ENCODE measurements at places on chromosomes 5 and 9. TPM values are rescaled to one million over a fixed set of nuclear protein-coding genes. Genes with fewer than 3 reads are reported as not detected.

The CDH6 gene
- total RNA-seq, result 232 TPM

- no peak for DNase-seq
Observed at GRCh38 chr5:152364899-152365298, 40.2 kb downstream of the NMUR2 start.

DNA sequence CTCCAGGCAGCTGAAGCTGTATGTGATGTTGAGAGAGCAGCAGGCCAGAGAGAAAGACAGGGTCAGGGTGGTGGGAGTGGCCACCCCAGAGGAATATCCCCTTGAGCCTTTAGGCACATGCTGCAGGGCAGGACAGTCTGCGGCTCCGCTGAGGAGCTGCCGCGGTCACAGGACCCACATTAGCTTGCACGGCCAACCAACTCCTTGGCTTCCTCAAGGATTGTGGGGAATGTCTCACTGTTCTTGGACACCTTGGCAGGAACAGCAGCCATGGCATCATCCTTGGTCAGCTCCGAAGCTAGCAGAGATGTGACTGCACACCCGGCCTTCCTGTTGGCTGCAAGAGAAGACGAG is 27.8 kb downstream of the PCDHGC5 start:
- DNase-seq, result no peak

DNA sequence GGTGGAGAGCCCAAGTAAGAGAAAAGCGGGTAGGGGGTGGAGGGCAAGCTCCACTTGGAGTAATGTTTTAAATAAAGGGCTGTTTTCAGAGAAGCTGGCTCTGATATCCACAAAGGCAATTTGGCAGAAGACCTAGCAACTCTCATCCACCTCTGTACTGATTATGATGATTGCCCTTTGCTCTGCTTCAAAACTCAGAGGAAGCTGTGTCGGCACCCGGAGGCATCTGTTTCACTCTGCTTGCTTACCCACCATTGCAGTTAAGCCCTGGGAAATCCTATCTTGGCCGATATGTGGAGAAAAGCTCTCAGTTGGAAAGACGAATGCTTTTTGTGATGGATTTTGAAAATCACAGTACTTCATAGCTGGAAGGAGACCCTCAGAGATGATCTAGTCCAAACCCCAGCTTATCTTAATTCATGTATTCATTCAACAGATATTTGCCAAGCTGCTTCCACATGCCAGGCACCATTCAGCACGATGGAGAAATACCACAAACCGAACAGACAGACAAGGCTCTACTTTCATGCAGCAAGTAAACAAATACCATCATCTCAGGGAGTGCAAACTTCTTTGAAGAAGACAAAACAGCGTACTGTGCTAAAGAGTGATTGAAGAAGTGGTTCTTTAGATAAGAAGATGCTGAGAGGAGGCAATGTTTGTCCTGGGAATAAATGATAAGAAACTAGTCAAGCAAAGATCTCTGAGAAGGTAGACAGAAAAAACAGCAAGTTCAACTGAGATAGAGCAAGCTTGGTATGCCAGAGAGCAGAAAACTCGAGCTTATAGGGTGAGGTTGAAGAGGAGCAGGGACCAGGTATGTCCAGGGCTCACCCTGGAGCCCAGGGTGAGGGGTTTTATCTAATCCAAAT is 140.4 kb upstream of the SPDL1 start:
- no peak for DNase-seq

DNA sequence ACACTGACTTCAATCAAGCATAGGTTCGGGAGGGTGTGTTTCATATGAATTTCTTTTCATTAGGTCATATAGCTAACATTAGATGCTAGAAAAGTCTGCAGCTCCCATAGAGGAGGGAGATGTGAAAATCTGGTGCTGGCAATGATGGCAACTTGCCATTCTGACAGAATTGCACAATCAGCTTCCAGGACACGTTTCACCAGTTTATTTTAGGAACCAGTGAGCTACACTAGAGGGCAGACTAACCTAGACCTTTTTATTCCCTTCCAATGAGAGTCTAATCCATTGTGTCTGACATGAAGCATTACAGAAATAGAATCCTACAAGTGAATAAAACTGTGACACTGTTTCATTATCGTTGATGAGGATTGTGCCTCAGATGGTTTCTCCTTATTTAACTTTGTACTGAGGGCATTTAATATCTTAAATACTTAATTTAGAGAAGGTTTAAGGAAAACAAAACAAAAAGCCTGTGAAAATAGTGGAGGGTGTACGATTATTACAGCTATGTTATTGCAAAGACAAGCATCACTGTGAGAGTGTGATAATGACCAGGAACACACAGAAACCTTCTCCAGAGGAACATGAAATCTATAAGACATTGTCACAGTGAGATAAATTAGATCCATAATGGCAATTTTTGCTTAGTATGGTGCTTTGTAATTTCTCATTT is 363.3 kb upstream of the RPS23 start:
- peak; percentile 81 for DNase-seq

The KIF4B gene
- under 0.01 TPM for total RNA-seq

The TMOD1 gene
- total RNA-seq, result 0.18 TPM

DNA sequence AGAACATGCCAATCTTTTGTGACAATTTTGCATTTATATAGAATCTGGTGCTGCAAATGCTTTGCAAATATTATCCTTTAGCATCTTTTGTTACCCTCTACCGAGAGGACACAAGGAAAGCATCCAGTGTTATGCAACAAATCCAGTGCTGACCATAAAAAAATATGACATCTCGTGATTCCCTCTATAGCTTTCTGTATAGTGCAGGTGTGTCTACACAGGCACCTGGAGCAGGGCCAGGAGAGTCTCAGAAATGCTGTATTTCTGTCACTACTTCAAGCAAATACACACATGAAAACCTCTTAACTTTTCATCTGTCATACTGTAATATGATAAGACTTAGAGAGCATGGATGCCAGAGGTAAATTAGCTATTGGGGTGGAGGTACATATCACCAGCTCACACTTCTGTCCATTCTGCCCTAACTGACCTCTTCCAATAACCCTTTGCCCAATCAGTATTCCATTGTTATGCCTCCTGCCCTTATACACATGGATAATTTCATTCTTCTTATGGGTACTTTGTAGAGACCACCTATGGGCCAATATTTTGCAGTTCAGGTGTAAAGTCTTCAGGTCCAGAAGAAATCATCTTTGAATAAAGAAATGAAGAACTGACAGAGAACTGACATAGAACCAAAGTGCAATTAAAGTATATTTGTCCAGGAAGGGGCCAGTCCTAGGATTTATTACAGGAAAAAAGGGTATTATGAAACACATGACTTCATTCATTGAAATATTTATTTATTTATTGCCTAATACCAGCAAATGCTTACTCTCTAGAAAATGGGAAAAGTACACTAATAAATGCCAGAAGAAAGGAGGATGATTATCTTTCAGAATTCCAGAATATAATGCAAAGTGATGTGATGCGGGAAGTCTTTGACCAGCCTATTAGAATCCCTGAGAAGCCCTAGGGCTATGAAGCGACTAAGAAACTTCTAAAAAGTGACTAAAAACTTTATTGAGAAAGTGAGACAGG is 106.5 kb downstream of the EPB41L4A start:
- DNase-seq, result no peak

GRCh38 chr5:143772621-143773020 is 39.3 kb upstream of the HMHB1 start:
- DNase-seq, result no peak

- DNase-seq, result no peak
Observed at GRCh38 chr9:122393284-122393983, 22.6 kb downstream of the PTGS1 start.

The RUSC2 gene
- total RNA-seq, result 18.3 TPM
